ENCODE measurements at places on chromosomes 1 and 21. TPM values are rescaled to one million over a fixed set of nuclear protein-coding genes. Genes with fewer than 3 reads are reported as not detected.

- DNase-seq: no peak
Observed at GRCh38 chr1:214952648-214953047, 129.9 kb upstream of the KCNK2 start.

KCNJ15 gene
- total RNA-seq: 142 TPM

FCMR gene
- total RNA-seq: 16.7 TPM

TCP10L gene
- total RNA-seq: 2.2 TPM

ITSN1 gene
- total RNA-seq: 42.5 TPM

DNA sequence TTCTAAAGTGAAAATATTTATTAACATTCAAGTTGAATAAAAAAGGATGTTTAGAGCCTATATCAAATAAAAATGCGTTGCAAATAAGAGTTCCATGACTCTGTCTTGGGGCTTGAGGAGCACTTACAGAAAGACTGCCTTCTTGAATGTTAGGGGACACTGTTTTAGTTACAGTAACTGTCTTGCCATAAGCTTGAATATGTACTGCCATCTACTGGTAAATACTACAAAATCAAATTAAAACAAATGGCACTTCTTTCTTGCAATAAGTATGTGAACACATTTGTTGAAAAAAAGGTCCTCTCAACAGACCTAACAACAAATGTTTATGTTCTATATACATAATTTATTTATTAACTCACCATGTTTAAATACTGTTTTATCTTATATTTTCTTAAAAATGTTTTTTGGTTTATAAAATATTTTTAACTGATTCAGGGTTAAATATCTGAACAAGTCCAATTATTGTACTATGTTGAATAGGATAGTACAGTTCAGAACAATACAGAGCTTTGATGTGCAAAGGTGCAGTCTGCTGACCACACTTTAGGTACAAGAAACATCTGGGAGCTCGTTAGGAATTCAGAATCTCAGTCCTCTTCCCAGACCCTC lies 199.5 kb downstream of the LRRIQ3 start:
- DNase-seq: peak; percentile 40

GNAT2 gene
- not detected for total RNA-seq

DNA sequence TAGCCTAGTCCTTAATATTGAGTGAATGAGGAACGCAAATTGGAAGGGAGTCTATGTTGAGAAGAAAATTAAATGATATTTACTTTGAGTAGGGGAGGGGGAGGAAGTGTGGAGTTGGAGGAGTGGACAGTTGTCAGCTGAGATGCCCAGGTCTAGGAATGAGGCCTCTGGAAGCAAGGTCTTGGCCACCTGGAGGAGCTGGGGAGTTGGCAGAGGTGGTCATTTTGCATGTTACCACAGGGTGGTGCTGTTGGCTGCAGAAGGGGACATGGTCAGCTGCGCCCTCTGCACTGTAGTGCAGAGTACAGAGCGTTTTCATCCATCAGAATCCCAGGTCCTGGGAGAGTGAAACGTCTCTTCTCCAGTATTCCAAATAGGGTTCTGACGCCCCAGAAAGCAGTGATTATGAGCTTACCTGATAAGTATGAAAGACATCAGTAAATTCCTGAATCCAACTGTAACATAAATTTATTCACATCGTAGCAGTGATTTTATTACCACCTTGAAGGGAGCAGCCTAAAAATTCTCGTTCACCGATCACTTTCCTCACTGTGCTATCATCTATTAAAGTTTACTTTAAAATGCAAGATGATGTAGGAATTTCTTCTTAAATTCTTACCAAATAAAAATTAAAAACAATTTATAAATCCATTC lies 13.8 kb downstream of the PARK7 start:
- DNase-seq: peak; percentile 83
